Ecto neural progenitor cell (in vitro differentiated cells): ENCODE measurements at places on chromosomes 13 and 19.

DNA sequence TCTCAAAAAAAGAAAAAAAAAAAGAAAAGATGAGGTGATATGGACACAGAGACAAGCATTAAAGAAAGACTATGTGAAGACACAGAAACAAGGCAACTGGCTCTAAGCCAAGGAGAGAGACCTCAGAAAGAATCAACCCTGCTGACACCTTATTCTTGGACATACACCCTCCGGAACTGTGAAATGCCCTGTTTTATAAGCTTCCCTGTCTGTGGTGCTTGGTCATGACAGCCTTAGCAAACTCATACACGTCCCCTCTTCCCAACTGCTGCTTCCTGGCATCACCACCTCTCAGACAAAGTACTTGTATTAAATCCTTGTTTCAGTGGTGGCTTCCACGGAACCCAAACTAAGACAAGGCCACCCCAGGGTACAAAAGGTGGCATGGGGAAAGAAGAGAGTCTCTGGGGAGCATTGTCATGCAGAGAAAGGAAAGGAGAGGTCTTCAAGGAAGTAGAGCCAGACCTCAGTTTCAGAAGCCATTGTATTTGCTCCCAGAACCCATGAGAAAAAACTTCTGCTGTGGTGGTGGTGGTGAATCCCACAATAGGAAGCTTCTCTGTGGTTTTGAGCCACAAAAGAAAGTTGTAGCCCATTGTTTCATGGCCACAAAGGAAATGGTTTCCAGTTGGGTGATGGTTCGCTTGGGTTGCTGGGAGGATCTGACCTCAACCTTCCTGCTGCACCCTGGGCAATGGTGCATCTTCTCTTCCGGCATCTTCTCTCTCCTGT is 16.3 kb upstream of the TSPAN16 start:
- no peak for DNase-seq

DNA sequence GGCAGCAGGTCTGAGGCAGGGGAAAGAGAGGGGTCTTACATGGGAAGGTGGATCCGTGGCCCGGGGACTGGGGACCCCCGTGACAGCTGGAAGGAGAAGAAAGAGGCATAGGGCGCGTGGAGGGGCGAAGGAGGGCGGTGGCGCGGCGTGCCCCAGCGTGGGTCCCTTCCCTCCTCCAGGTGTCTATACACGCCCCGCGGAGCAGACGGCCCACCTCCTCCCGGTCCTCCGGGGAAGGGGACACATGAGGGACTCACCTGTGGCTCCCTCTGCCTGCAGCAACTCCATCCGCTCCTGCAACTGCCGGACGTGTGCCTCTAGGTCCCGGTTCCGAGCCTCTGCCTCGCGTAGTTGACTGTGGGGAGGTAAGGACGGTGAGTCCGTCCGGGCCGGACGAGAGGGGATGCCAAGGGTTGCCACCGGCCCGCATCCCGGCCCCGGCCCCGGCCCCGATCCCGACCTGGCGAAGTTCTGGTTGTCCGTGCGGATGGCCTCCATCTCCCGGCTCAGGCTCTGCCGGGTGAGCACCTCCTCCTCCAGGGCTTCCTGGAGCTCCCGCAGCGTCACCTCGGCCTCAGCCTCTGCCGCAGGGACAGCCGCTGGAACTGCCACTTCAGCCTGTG is 2.4 kb upstream of the SIX5 start:
- DNase-seq = no peak

DNA sequence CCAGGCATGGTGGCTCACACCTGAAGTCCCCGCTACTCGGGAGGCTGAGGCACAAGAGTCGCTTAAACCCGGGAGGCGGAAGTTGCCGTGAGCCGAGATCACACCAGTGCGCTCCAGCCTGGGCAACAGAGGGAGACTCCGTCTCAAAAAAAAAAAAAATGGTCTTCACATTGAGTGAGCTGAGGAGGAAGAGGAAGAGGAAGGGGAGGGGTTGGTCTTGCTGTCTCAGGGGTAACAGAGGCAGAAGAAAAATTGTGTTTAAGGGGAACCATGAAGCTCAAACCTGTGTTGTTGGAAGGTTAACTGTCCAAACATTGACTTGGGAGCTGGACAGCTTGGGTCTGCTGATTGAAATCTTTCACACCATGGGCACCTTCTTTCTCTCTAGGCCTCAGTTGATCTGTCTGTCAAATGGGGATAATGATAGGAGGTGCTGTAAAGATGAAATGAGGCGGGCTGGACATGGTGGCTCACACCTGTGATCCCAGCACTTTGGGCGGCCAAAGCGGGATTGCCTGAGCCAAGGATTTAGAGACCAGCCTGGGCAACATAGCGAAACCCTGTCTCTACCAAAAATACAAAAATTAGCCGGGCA is 9.8 kb upstream of the SLC44A2 start:
- DNase-seq = no peak

- DNase-seq = peak; percentile 23
Observed at GRCh38 chr19:33849551-33850147, 53.0 kb downstream of the KCTD15 start.

- no peak for DNase-seq
Observed at GRCh38 chr13:75173457-75174356, 308.3 kb downstream of the TBC1D4 start.

DNA sequence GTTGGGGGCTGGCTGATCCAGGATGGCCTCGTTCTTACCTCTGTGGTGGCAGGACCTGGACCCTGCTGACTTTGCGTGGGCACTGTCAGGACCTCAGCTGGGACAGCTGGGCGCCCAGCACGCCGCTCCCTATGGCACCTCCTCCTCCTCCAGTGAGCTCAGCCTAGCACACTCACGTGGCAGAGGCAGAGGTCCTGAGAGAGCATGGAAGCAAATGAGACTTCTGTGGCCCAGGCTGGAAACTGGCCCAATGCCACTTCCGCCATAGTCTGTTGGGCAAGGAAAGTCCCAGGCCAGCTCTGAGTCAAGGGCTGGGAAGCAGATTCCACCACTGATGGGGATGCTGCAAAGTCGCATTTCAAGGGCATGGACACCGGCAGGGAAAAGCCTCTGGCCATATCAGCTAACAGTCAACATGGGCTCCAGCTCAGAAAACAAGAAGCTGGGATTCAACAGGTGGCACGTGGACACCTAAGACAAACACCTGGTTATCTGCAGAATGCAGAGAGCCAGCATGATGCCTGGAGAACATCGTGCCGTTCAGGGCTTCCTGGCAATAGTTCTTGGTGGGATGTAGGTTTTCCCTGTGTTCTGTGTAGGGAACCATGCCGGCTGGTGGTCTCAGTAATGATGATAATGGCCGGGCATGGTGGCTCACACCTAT is 16.7 kb downstream of the MYBPC2 start:
- DNase-seq = no peak

- DNase-seq = no peak
Observed at GRCh38 chr19:36103842-36104552, 6.9 kb upstream of the OVOL3 start.

DNA sequence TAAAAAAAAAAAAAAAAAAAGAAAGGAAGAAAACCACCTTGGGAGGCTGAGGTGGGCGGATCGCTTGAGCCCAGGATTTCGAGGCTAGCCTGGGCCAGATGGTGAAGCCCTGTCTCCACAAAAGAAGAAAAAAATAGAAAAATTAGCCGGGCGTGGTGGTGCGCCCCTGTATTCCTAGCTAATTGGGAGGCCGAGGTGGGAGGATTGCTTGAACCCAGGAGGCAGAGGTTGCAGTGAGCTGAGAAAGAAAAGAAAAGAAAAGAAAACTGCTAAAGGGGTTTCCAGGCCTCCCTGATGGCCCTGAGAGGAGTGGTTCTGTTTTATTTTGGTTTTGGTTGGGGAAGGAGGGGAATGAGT is 723 bp downstream of the ZNF473 start:
- DNase-seq = no peak

DNA sequence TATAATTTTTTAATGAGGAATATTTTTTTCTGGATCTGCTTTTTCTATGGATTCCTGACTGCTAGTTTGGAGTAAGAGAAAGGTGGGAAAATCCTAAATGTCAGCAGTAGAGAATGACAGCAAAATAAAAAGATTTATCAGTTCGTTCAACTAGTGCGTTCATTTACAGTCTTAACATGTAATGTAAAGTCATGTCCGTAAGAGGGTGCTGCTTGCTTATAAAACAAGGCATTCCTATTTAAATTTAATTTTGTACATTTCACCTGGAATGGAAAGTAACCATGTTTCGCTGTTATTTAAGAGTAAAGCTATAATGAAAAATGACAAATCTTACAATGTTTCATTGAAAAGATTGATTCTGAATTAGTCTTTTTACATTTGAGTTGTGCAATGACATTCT is 76.6 kb downstream of the ZMYM2 start:
- no peak for DNase-seq
